H9 (cell line): ENCODE measurements at places on chromosomes 1 and 21. TPM values are rescaled to one million over a fixed set of nuclear protein-coding genes. Genes with fewer than 3 reads are reported as not detected.

Gene SLC45A1
- 0.63 and 1.1 TPM in 2 replicates for total RNA-seq

Gene IL20
- not detected in 2 replicates for total RNA-seq

Gene FNBP1L
- 115 and 119 TPM in 2 replicates for total RNA-seq

Gene COG2
- 35.7 and 42.2 TPM in 2 replicates for total RNA-seq

Gene ANGPTL7
- total RNA-seq = not detected in 2 replicates
